ENCODE measurements at places on chromosomes 7 and 10. TPM values are rescaled to one million over a fixed set of nuclear protein-coding genes. Genes with fewer than 3 reads are reported as not detected.

GRCh38 chr10:74474022-74474713 lies 323.1 kb downstream of the ADK start:
- DNase-seq: no peak

GRCh38 chr10:58995058-58995596 lies 181.3 kb upstream of the PHYHIPL start:
- no peak for DNase-seq

DNA sequence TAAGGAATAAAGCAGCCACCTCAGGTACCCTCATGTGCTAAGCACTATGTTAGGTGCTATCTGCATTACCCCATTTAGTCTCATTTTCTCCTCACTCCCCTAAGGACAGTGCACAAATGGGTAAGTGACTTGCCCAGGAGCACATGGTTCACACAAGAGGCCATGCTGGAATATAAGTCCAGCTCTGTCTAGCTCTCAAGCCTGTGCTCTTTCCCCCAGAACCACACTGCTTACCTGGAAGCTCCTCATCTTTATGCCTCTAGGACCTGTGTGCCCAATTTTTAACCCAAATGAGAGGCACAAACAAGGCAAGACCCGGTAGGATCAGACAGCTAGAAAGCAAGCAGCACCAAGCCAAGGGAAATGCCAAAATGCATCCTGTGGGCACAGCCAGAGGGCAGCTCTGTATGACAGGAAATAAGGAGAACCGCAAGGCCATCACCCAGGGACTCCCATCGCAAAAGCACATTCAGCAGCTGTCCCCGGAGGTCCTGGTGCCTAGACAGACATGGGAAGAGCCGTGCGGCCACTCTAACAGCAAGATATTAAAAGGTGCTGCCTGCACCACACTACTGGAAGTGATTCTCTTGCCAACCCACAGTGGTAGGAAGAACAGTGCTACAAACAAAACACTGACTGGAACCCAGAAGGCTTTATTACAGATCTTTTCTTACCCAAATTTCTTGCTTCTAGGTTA lies 88.1 kb downstream of the GSAP start:
- DNase-seq: no peak

GRCh38 chr10:74081192-74081803 lies 69.3 kb downstream of the AP3M1 start:
- DNase-seq: peak; percentile 53

DNA sequence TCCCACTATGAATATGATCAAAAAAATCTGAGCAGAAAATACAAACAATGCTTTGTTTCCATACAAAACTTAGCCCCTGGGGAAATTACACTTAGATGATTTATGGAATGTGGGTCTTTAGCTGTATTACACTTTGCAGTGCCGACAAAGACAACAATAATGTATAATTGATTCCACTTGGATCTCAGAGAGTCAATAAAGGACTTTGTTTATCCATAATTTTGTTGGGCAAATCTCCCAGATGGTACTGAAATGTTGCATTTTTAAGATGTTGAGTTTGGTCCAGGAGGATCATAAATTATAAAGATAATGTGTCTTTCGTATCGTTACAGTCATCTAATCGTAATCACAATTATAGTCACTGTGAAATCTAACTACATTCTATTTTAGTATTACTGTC lies 66.9 kb upstream of the DOCK1 start:
- DNase-seq: no peak

- no peak for DNase-seq
These were observed 31.4 kb downstream of the PARP12 start for GRCh38 chr7:140031364-140031763.

DNA sequence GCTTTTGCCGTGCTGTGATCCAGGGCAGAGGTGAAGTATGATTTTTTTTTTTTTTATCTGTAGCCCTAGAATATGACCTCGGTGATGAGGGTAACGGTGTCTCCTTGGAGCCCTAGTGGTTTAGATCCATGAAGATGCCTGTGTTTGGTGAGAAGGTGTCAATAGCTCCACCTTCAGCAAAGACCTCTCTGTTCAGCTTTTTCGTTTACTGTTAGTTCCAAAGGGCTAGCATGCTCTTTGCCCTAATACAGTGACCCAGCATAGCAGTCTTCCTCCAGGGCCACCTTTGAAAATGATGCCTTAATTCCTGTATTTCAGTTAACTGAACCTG lies 746 bp upstream of the MRPS16 start:
- no peak for DNase-seq

Gene ASAH2
- 4.1 TPM for total RNA-seq

DNA sequence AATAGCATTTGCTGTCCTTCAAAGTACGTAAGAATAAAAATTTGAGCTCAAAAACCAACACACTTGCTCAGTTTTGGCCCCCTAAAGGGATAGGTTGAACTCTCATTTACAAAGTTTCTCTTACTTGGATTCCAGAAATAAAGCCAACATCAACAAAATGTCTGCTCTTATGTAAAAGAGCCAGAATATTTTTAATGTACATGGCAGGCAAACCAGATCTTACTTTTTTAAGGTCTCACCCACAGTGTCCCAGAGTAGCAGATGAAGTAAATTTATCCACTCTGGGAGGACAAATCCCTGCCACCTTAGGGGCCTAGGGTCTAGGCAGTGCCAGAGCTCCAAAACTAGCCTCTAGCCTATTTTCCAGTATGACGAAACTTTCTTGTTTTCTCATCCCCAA lies 159.6 kb downstream of the SKAP2 start:
- DNase-seq: no peak

DNA sequence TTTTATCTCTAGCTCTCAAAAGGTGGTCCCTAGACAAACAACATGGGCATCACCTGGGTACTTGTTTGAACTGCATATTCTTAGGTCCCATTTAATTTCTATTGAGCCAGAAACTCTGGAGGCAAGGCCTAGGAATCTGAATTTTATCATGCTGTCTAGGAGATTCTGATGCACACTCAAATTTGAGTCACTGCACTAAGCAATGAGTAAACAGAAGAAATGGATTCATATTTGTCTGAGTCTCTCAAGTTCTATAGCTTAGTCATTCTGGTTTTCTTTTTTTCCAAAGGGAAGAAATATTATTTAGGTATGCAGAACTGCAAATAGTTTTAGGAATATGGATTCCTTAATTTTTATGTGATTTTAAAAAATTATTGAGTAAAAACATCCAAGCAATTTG lies 185.5 kb downstream of the SEMA3A start:
- DNase-seq: no peak

Gene IQUB
- total RNA-seq: 11.3 TPM

DNA sequence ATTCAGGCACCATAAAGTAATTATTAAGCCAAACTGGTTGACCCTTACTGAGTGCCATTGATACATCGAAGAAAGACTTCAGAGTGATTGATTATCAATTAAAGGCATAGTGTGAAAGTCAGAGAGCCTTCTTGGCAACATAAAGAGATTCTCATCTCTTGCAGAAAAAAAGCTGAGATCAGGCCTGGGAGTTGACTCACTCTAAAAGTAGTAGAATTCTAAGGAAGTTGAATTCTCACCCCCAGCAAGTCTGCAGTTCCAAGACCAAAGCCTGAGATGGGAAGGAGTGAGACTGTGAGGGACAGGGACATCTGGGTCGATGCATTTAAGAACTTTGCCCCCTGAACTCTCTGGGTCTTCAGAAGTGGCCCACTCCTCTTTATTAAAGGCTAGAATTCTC lies 21.6 kb upstream of the ERCC6 start:
- no peak for DNase-seq

Gene DGKB
- total RNA-seq: not detected

Gene MUC12
- total RNA-seq: 0.40 TPM

Gene SUFU
- 16.6 TPM for total RNA-seq

DNA sequence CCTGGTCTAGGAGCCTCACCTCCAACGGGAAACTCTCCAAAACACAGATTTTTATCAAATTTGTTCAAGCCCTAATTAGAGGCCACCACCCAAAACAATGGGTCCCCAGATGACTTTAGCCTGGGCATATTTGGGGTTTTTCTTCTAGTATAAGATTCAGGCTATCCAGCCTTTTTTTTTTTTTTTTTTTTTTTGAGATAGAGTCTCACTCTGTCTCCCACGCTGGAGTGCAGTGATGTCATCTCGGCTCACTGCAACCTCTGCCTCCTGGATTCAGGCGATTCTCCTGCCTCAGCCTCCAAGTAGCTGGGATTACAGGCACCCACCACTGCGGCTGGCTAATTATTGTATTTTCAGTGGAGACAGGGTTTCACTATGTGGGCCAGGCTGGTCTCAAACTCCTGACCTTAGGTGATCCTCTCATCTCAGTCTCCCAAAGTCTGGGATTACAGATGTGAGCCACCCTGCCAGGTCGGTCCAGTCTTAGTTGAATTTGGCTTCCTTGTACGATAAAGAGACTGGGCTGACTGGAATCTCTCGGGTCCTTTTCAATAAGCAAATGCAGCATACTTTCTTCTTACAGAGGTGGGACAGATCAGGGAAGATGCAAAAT lies 91.4 kb upstream of the KLF6 start:
- no peak for DNase-seq

- no peak for DNase-seq
These were observed 750.2 kb downstream of the XPNPEP1 start for GRCh38 chr10:109173121-109173520.

Gene HMX2
- total RNA-seq: not detected

GRCh38 chr10:48252354-48252650 lies 22.2 kb downstream of the FRMPD2 start:
- DNase-seq: no peak

DNA sequence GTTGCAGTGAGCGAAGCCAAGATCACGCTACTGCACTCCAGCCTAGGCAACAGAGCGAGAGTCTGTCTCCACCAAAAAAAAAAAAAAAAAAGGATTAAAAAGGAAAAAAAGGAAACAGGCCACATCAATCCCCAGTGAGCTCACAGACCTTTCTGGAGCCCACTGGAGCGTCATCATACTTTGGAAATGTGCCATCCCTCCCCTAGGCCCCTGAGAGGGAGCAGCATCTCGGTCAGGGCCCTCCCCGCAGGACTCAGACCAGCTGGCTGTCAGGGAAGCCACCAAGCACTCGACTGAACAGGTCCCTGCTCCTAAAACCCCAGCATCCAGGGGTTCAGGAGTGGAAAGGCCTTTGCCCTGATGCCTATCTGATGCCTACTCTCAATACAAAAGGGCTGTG lies 97.9 kb upstream of the SH2B2 start:
- DNase-seq: no peak

GRCh38 chr10:131937836-131938235 lies 37.0 kb downstream of the PPP2R2D start:
- peak; percentile 8 for DNase-seq

Gene SEMA3C
- 38.4 TPM for total RNA-seq

Gene HOGA1
- 0.23 TPM for total RNA-seq

DNA sequence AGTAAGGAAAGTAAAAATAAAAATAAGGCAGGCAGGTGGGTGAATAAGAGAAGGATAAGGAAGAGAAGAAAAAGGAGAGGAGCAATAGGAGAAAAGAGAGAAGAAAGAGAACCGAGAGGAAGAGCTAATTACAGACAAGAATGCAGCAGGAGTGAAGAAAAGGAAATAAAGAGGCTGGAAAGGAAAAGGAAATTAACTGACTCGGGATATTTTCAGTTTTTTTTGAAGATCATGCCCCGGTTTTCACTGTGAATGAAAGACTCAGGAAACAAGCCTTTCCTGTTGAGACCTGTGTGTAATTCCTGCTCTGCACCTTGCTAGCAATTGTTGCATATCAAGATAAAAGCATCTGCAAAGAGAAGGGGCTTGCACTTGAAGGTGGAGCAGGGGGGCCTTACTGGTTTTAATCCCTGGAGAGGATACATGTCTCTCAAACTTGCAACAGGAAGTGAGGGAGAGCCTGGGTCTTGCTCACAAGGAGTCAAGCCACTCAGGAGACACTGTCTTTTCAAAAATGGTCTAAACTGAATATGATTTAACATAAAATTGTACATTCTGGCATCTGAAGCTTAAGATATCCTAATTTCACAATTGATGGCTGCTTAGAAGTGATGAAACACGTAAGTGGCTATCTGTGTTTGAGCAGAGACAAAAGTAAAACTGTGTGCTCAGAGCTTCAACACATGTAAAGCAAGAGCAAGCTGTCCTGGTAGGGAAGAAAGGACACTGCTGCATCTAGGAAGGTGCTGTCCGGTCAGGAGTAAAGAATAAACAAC lies 157.6 kb downstream of the FAM107B start:
- no peak for DNase-seq

DNA sequence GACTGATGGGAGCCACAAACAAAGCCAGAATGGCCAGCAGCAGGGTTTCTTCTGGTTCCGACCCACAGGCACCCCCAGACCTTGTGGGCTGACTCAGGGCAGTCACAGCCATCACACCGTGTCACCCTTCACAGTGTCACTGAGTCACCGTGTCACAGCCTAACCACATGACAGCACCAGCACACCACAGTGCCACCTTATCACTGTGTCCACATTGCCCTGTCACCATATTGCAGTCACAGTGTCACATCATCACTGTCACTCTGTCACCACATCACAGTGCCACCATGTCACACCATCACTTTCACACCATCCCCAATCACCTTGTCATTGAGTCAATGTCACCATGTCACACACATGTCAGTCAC lies 77.0 kb downstream of the OAT start:
- no peak for DNase-seq

DNA sequence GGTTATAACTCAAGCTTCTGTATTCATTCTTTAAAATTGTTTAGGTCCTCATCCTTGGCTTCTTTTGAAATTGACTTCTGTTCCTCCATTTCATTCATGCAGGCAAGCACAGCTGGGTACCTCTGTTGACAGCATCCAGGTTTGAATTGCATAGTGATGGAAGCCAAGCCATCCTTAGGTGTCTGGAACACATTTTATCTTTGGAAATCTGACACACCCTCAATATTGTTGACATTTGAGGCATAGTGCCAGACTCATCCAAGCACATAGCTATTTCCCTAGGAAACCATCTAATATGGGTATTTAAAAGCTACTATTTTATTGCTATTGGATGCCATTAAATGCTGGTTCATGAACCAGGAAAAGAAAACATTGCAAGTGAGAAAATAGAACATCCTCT lies 142.1 kb upstream of the PTPRZ1 start:
- no peak for DNase-seq

All from ovary (tissue), 10 donors.